ENCODE measurements at places on chromosomes 5 and 9.

GRCh38 chr5:168123631-168124528, 167.6 kb upstream of the WWC1 start:
- no peak for DNase-seq

DNA sequence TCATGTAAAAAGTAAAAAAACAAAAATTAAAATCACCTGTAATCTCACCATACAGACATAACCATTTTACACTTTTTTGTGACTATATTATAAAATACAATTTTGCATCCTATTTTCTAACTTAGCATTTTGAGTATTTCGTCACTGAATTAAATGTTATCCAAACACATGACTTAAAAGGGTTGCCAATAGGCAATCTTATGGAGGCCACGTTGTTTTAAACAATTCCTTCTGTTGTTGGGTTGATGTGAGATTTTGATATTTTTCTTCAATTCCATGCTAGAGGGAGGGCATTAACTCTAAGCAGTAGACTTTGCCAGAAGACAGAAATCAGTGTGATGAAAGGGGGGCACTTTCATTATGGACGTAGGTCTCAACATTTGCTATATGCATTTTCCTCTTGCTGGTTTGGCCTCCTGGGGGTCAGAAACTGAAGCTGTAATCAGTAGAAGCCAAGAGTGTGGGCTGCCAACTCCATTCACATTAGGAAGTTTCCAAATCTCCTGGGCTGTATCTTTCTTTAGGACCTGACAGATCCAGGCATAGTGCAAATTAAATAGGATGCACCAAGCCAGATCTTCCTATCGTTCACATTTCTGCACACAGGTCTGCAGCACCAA, 614.2 kb upstream of the CLINT1 start:
- no peak for DNase-seq

DNA sequence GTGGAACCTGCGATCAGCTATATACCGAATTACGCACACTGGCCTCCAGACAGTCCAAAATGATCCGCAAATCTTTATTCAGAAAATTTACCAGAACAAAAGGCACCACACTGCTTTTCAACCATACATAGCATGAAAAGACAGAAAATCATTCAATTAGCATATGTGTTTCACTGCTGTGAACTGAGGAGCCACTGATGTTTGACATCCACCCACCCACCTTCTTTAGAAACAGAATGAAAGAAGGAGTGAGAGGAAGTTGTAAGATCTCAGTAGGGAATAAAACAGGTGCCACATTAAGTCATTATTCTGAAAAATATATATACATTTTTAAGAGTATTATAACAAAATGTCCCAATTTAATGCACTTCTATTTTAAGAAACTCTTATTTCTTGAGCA, 156.8 kb downstream of the NFIB start:
- no peak for DNase-seq

DNA sequence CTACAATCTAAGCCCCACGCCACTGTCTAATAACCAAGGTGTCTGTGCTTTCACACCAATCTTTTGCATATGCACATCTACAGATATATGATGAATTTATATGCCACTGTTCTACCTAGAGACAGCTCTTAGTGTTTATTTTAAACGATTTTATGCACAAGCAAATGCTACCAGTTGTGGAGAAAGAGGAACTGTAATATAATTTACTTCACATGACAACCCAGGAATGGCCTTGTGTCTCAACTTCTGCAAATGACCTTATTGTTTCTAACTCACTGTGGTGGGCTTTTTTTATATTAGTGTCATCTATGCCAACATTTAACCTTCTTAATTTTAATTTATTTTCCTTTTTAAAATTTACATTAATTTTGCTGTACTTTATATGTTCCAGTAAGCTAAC, 531.1 kb upstream of the TLE4 start:
- DNase-seq, result no peak

DNA sequence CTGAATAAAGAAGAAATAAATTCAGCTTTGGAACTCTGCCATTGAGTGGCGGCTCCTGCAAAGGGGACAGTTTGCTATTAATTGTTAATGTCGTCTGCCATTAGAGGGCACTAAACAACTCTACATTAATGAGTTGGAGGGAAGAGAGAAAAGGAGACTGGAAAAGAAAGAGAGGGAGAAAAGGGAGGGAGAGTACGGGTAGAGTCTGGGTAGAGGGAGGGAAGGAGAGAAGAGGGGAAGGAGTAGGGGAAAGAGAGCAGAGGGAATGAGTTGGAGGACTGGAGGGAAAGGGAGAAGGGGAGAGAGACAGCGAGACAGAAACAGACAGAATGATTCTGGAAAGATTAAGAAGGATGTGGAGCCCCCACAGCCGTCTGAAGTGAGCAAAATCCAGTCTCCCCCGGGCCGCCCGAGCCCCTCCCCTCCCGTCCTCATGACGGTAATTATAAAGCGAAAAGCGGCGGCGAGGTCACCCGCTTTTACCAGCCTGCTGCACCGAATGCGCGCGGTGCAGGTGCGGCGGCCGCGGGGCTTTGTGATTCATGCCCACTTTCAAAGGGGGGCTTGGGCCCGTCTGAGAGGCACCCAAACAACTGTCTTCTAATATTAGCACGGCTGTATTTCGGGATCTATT, 1.9 kb upstream of the FST start:
- DNase-seq, result peak; percentile 27

DNA sequence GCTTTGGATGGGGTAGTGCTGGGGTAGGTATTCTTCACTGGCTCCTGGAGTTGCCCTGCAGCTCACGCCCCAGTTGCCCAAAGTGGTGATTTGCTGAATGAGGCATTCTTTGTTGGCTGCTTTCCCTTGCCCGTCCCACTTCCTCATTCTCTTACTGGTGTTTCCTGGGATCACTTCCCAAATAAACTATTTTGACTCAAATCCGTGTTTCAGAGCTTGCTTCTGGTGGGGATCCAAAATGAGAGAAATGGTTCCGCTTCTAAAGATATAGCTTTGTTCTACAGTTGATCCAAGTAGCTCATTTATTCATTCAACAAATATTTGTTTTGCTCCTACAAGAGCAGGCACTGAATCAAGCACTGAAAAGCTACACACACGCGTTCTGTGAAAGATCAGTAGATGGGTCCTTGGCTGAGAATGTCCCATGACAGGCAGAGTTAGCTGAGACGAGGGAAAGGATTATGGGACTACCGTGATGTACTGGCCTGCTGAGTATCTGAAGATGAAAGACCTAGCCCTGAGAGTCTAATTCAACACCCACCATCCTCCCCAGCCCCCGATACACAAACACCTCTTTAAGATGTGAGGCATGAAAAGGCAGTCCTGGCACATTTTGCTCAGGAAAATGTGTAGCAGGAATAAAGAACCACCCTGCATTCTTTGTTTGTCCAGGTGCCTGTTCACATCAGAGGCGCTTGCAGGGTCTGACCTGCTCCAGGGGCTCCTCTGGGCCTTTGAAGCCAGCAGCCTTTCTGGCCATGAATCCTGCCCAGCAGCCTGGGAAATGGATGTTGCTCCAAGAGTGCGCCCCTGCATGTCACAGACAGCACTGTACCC, 143.1 kb upstream of the RANBP3L start:
- DNase-seq, result no peak

GRCh38 chr5:158895588-158895987, 204.1 kb downstream of the EBF1 start:
- no peak for DNase-seq

DNA sequence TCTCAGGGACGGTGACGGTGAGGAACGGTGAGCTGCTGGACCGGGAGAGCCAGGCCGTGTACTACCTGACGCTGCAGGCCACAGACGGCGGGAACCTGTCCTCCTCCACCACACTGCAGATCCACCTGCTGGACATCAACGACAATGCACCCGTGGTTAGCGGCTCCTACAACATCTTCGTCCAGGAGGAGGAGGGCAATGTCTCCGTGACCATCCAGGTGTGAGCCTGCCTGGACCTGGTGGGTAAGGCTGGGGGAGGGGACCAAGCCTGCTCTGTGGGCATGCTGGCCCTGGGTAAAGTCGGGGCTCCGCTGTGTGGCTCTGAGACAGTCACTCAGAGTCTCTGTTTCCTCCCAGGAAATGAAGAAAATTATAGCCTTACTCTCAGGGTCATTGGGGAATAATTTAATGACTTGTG, 29.3 kb downstream of the CDHR2 start:
- peak; percentile 37 for DNase-seq

DNA sequence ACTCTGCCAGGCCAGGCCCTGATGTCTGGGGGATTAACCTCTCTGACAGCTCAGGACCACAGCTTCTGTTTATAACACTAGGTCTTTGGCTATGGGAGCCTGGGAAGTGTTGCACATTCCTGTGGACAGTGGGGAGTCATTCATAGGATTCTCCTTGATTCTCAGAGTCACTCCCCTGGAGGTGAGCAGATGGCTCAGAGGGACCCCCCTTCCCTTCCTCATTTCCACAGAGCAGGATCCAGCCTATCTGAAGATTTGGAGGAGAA, 60.2 kb downstream of the NRG2 start:
- no peak for DNase-seq

- DNase-seq, result no peak
Measured at GRCh38 chr5:130529511-130530485, 625.5 kb downstream of the CHSY3 start.

GRCh38 chr5:181100121-181100875, 30.7 kb downstream of the OR2V1 start:
- no peak for DNase-seq

- DNase-seq, result no peak
Measured at GRCh38 chr9:129121483-129121882, 10.3 kb downstream of the PTPA start.

DNA sequence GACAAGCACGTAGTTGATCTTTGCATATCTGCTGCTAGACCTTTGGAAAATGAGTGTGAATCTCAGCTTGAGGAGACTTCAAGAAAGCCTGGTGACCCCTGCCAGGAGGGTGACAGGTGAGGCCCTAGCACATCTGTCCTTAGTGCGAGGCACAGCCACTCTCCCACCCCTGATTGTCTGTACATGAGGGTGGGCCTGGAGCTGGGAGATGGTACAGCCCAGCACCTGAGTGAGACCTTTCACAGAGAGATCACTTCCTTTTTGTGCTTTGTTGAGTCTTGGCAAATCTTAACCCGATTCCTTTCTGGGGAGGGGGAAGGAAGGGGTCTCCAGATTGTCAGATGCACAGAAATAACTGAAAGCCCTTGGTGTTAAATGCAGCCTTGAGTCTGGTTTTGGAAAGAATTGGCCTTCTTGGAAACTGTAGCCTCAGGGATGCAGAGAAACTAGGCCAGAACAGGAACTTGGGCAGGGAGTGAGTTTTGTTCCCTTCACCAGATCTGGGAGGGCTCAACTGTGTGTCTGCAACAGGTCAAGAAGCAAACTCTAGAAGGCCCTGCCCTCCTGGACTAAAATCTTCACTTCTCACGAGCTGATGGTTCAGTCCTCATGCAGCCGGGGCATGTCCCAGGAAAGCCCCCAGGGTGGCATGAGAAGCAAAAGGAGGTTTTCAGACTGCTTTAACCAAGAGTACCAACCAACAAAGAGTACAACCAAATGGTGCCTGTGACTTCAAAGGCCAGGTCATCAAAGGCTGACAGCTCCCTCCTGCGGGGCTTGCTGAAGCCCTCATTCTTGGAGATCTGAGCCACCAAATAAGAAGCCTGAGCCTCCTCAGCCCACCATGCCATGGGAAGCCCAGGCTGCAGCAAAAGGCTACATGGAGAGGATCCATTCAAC, 20.8 kb upstream of the SEMA4D start:
- DNase-seq, result no peak

DNA sequence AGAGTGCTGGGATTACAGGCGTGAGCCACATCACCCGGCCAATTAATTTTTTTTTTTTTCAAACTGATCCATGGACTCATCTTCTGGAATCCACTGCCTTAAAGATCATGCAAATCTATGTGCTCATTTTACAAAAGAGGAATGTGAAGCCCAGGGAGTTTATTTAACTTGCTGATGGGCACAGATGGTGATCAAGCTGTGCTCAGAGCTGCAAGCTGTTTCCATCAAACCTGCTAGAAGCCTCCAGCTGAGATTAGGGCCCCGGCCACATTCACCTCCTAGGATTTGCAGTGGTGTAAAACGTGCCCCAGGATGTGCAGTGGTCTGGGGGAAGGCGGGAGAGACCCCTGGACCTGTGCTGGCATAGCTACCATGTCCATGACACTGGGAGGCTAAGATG, 56.1 kb upstream of the TUT7 start:
- no peak for DNase-seq

DNA sequence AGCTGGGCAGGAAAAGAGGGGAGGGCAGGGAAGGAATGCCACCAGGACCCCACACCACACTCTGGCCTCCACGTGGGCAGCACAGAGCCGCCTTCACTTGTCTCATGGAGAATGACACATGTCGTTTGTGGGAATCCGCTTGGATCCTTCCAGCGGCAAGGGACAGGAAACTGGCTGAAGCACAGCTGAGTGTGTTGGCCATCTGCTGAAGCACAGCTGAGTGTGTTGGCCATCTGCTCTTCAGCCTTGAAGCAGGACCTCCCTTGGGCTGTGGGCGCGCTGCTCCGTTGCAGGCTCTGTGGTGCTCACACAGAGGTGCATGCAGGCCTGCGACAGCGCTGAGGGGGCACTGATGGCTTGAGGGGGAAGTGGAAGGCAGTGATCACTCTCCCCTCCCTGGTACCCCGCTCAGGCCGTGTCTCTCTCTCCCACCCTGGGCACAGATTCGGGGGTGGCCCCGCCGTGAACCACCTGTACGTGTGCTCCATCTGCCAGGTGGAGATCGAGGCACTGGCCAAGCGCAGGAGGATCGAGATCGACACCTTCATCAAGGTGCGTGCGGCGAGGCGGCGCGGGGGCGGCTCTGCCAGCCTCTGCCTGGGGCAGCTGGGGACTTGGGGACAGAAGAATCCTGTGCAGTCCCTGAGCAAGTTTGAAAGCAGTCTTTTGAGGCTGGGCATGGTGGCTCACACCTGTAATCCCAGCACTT, 40.6 kb downstream of the USP20 start:
- no peak for DNase-seq

DNA sequence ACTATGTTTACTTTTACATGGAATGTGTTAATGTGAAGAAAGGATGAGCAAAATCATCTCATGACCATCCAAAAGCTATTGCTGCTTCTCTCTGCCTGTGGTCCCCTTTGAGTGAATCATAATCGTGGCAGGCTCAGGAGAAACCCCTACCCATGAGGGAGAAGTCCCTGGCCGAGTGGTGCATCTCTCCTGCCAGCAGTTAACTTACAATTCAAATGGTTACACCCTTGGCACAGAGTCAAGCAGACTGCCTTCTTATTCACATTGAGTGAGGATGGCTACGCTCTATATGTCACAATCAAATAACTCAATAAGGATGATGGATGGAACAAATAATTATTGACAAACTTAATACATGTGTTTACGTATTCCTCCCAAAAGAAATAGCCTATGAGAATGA, 179.1 kb downstream of the FGF1 start:
- no peak for DNase-seq

Data from CD4-positive, alpha-beta T cell treated with Interleukin-2 at 100 ng/mL for 4 hours (primary cell).